ENCODE measurements at places on chromosomes 11 and 22. TPM values are rescaled to one million over a fixed set of nuclear protein-coding genes. Genes with fewer than 3 reads are reported as not detected.

NAA40 gene
- 17.6 TPM for total RNA-seq

GRCh38 chr22:41274856-41275255 is 11.1 kb downstream of the RANGAP1 start:
- no peak for DNase-seq

- no peak for DNase-seq
These were observed 207.9 kb downstream of the DYNC2H1 start for GRCh38 chr11:103317118-103317517.

- no peak for DNase-seq
These were observed 3.7 kb upstream of the CD44 start for GRCh38 chr11:35135222-35135621.

- DNase-seq: no peak
These were observed 75.5 kb upstream of the CD44 start for GRCh38 chr11:35063488-35063931.

DNA sequence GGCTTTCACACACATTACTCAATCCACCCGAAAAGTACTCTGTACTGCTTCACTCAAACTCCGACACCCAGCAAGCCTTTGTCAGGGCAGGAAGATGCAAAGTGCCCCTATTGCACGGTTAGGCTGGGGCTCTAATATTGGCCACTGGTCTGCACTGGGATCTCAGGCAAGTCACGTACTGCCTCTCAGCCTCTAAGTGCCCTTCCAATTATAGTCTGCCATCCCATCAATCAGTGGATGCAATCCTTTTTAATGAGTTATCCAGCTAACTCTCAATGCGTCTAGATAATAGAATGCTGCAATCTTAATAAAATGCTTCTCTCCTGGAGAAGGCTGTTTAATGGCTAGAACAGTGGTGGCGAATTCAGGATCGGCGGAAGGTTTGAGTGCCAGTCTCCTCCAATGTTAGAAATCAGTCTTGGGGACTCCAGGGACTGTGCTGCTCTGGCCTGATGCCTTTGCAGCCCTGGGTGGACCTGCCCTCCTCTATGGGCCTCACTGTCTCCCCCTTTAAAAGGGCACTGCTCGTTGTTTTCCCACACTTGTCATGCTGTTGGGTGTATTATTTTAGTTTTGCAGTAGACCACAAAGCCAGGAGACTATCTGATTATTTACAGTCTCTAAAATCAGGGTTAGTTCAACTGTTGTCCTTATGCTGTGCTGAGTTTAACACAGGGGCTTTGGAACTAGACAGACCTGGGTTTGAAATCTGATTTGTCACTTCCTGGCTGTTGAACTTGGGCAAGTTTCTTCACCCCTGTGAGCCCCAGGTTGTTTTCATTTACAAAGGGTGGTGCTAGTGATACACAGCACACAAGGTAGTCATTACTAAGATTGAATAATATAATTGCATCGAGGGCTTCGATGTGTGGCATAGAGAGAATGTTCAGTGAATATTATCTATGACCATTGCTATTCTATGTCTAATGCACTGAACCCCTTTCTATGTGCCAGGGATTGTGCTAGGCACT is 36.7 kb downstream of the CLMP start:
- no peak for DNase-seq

MPPED2 gene
- total RNA-seq: 0.07 TPM

DNA sequence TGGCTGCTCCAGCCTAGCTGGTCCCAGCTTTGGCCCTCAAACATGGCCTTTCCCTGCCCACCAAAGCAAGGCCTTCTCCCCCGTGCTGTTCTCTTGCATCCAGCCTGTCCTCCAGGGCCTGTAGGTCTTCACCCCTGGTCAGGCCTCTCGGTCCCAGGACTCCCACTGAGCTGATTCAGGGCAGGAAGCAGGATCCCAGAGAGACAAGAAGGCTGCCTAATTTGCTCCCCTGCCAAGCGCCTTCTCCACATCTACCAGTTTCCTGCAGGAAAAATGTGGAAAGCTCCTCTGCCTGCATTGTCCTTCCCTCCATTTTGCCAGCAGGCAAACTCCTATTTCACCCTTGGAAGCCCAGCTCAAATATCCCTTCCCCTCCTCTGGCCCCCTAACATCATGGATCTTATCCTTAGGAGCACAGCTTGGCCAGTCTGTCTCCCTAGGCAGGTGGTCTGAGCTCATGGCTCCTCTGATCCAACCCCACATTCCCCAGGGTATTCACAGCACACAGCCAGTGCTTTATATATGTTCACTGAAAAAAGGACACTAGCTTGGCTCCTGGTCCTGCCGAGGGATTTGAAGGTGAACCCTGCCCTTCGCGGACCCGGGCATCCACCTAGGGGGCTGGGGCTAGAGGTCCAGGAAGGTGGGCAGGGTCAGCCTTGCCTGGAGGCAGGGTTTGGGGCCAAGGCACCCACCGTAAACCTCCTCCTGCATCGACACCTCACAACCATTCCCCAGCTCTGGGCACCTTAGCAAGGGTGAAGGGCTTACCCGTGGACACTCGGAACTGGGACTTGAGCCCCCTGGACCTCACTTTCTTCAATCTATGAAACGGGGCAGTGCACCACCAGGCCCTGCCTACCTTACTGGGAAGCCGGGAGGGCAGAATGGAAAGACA is 968 bp downstream of the RHBDD3 start:
- no peak for DNase-seq

DNA sequence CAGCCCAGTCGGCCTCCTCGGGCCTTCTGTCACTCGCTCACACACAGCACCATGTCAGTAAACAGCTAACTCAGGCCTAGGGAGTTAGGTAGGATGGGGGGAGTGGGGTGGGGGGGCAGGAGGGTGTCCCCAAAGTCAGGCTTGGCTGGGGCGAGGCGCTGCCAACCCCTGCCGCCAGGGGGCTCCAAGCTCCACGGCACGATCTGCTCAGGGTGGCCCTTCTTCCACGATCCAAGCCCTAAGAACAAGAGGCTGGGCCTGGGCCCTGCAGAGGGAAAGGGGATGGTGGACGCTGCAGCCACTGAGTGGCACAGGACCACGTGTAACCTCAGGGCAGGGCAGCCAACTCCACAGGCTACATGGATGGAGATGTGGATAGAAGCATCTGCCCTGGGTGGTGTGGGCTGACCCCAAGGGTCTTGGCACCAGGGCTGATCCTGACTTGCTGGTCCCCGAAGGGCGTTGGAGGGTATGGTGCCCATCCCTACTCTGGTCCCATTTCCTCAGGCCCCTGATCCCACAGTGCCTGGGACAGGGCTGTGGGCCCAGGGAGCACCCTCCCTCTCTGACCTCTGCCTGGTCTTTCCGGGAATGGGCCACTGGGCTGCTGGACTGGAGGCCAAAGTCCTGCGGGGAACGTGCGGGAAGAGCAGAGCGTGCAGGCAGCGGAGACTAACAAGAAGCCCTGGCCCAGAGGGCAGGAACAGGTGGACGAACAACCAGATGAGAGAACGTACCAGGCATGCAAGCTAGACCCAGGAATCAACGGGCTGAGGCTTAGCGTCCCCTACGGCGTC is 29.1 kb upstream of the TXNRD2 start:
- no peak for DNase-seq

- no peak for DNase-seq
These were observed 14.3 kb downstream of the MTFP1 start for GRCh38 chr22:30439836-30440235.

GRCh38 chr11:10301656-10302358 is 3.1 kb upstream of the ADM start:
- DNase-seq: no peak

GRCh38 chr22:19772673-19773469 is 12.3 kb downstream of the TBX1 start:
- no peak for DNase-seq

CRYBB3 gene
- total RNA-seq: 0.43 TPM

- no peak for DNase-seq
These were observed 8.5 kb downstream of the ACAD8 start for GRCh38 chr11:134261626-134262488.

GRCh38 chr11:64661146-64661545 is 61.9 kb downstream of the NRXN2 start:
- no peak for DNase-seq

DNA sequence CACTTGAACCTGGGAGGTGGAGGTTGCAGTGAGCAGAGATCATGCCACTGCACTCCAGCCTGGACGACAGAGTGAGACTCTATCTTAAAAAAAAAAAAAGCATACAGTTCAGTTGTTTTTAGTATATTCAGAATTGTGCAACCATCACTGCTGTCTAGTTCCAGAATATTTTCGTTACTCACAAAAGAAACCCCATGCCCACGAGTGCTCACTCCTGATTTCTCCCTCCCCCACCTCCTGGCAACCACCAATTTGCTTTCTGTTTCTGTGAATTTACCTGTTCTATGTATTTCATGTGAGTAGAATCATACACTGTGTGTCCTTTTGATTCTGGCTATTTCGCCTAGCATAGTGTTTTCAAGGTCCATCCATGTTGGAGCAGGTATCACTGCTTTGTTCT is 24.8 kb downstream of the PTPRJ start:
- DNase-seq: no peak

ART1 gene
- not detected for total RNA-seq

C11orf16 gene
- total RNA-seq: not detected

DNA sequence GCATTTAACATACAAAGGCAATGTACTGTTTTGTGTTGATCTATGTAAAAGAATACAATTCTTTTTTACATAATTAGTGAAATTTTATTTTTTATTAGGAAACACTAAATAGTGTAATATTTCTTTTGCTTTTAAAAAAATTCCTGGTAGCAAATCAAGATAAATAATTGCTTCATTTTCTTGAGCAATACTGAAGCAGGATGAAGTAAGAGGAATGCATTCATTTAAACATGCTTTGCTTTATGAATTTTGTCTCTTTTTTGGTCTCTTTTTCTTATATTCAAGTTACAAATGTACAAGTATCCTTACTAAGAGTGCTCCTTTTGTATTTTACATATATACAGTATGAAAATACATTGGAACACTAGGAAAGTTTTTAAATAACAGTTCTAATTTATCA is 144.4 kb upstream of the TEAD1 start:
- DNase-seq: no peak

DNA sequence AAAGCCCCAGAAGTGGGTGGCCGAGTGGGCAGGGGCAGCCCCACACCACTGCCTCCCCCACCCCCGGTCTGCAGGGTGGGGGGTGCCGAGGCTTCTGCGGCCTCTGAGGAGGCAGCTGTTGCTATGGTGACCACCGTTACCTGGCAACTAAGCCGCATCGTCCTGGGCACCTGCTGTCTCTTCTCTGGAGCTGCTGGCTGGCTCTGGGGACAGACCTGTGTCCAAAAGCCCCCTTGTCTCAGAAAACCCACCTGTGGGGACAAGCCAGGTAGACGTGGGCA is 79.9 kb upstream of the PRR5 start:
- DNase-seq: no peak

UBQLNL gene
- total RNA-seq: 0.06 TPM

TMEM126B gene
- total RNA-seq: 86.8 TPM

CTSW gene
- total RNA-seq: 1.2 TPM

DNA sequence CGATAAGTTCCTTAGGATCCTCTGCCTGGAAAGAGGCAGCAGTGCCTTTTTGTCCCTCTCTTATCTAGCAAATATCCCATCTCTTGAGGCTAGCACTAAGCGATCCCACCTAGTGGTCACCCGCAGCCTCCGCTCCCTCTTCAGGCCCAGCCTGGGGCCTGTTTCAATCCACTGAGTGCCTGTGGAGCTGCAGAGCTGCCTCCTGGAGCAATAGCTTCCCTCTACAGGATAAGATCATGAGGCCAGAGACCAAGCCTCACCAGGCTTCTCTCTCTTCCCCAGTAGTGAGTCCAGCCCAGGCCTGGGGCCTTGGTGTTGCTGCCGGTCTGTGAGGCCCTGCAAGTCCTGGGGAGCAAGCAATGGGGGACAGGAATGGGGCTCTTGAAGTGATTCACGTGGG is 65.8 kb downstream of the SLC22A12 start:
- no peak for DNase-seq

GRCh38 chr11:68306636-68307035 is 5.8 kb upstream of the LRP5 start:
- no peak for DNase-seq

DNA sequence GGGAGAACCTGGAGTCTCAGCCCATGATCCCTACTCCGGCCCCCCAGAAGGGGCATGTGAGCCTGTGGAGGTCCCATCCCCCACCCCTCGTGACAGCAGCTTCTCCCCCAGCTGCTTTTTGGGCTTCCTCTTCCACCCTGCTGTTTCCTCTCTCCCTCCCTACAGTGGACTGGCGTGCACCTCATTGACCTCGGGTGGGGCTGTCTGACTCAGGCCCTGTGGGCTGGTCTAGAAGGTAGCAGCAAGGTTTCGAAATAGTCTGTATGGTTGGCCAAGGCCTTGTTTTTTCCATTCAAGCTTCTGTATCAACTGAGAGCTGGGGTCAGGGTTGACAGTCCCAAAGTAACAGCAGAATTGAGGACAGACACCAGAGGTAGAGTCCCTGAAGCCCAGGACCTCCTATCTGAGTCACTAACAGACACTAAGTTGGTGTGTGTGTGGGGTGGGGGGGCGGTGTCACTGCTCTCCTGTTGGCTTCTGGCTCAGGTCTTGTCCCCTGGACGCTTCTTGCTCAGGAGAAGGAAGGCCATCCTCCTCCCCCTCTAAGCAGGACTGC is 7.7 kb downstream of the SLC37A2 start:
- peak; percentile 35 for DNase-seq

DNA sequence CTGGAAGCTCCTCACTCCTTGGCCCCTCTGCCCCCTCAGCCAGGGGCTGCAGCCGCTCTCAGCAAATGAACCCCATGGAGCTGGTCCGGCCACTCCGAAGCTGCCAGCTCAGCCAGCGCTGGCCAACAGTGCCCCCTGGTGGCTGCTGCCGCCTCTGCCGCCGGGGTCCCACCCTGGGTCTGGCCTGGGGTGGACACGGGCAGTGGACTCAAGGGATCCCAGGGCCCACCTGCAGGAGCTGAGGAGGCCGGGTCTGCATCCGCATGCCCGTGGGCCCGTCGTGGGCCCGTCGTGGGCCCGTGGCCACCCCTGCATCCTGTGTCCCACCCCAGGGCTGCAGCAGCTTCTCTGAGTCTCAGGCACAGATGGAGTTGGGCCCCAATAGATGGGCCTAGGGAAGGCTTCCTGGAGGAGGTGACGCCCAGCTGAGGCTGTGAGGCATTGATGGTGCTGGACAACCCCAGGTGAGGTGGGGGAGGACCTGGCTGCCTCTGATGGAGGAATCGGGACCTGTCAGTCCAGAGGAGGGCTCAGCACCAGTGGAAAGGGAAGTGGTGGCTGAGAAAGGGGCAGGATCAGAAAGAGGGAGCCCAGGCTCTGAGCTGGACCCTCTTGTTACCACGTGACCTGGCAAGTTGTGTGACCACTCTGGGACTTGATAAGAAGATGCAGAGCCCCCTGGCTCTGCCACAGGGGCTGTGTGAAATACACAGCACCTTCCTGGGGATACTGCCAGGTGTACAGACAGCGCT is 522.3 kb downstream of the BRD1 start:
- DNase-seq: no peak

Measured in epithelial cell of proximal tubule (primary cell).